ENCODE measurements at places on chromosomes 3 and 15. TPM values are rescaled to one million over a fixed set of nuclear protein-coding genes. Genes with fewer than 3 reads are reported as not detected.

GPR149 gene
- not detected for total RNA-seq

GRCh38 chr15:68051109-68051508 is 3.0 kb upstream of the PIAS1 start:
- no peaks in the 10 kb centered on the region for H3K36me3 ChIP-seq
- H3K4me3 ChIP-seq = no peak overlapping the region
- H3K27ac ChIP-seq = no peak overlapping the region

PAQR5 gene
- total RNA-seq = not detected

DNA sequence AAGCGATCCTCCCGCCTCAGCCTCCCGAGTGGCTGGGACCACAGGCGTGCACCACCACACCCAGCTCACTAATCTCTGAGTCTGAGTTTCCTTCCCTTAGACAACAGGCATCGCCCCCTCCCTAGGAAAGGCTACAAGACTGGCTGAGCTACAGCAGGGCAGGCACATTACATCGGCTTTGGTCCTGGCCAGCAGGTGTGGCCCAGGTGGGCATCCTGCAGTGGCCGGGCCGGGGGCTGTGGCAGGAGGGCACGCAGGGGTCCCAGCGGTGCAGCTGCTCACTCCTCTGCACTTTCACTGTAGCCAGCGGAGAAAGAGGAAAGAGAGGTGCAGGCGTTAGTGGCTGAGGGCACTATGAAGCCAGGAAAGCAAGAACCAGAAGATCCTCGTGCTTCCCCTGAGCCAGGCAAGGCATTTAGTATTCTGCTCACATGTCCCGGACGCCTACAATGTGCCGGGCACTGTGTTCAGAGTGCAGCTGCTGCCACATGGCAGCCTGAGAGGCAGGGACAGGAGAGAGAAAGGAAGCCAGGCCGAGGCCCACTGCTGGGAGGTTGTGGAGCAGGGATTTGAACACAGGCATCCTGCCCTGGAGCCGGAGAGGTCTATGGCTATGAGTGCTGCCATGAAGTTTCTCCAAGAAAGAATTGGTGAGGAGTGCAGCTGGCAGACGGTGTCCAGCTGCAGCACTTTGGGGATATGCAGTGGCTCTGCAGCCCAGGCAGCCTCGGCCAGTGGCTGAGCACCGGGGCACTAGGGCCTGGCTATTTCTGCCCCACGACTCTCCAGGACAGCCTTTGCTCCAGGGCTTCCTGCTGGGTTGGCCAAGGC is 22.3 kb downstream of the GRIP2 start:
- no peak overlapping the region for H3K27ac ChIP-seq
- H3K36me3 ChIP-seq = no peaks in the 10 kb centered on the region
- no peak overlapping the region for H3K4me3 ChIP-seq
- H3K27me3 ChIP-seq = no peaks in the 10 kb centered on the region
- H3K4me1 ChIP-seq = no peaks in the 10 kb centered on the region
- DNase-seq = peak; percentile 24

SACM1L gene
- 41.9 TPM for total RNA-seq

ATP13A5 gene
- total RNA-seq = not detected

DNA sequence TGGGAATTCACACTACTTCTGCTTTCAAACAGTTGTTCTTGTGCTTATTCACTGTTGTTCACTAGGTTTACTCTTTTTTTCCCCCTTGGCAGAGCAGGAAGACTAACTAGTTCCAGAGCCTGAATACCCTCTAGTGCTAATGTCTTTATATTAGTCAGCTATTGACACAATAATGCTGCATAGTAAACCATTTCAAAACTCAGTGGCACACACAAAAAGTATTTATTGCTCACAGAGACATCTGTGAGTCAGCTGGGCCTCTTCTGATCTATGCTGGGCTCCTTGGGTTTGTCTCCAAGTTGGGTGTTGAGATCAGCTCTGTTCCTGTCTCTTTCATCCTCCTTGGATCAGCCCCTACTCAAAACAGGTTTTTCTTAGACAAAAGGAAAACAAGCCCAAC is 51.1 kb downstream of the RSRC1 start:
- no peaks in the 10 kb centered on the region for H3K4me1 ChIP-seq
- H3K36me3 ChIP-seq = no peaks in the 10 kb centered on the region
- H3K27ac ChIP-seq = no peak overlapping the region
- DNase-seq = no peak
- H3K4me3 ChIP-seq = no peak overlapping the region
- H3K27me3 ChIP-seq = no peaks in the 10 kb centered on the region

- no peak overlapping the region for H3K4me3 ChIP-seq
- H3K27me3 ChIP-seq = no peaks in the 10 kb centered on the region
- DNase-seq = no peak
- H3K4me1 ChIP-seq = no peaks in the 10 kb centered on the region
- no peaks in the 10 kb centered on the region for H3K36me3 ChIP-seq
These were observed 65.4 kb downstream of the C3orf70 start for GRCh38 chr3:185087419-185087818.

PPP1R14D gene
- total RNA-seq = not detected

- H3K4me1 ChIP-seq = peaks cover 54% of the 10 kb centered on the region
- H3K4me3 ChIP-seq = no peak overlapping the region
- DNase-seq = no peak
These were observed 287.4 kb downstream of the UACA start for GRCh38 chr15:70475921-70476320.

DNA sequence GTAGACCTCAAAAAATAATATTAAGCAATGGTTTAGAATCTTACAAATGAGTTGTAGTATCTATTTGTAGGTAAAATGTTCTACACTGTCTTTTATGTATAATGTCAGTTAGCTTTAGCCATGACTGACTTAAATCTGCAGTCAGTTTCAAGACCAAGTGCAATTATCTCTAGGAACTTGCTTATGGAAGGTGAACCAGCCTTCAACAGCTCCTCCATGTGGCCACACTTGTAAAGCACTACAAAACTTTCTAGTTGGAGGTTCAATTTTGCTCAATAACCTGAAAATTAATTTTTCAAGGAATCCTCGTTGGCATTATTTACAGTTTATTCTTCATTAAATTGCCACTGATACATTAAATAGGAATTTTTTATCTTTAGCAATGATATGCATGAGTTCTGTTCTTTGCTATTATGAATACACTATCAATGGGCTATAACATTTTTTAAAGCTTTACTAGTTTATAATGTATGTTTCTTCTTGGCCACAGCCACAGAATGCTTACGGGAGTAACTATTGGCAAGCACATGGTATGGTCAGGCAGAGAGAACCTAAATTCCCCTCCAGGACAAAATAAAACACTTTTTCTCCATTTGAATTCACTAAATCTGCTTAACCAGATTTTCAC is 315.3 kb upstream of the UBE2E2 start:
- no peaks in the 10 kb centered on the region for H3K36me3 ChIP-seq
- H3K4me3 ChIP-seq = no peak overlapping the region
- DNase-seq = no peak
- H3K4me1 ChIP-seq = no peaks in the 10 kb centered on the region
- H3K27ac ChIP-seq = no peak overlapping the region
- no peaks in the 10 kb centered on the region for H3K27me3 ChIP-seq

- no peak overlapping the region for H3K27ac ChIP-seq
- no peaks in the 10 kb centered on the region for H3K36me3 ChIP-seq
- H3K4me1 ChIP-seq = no peaks in the 10 kb centered on the region
- no peaks in the 10 kb centered on the region for H3K27me3 ChIP-seq
- H3K4me3 ChIP-seq = no peak overlapping the region
These were observed 135.2 kb upstream of the GADL1 start for GRCh38 chr3:31029706-31030105.

DNA sequence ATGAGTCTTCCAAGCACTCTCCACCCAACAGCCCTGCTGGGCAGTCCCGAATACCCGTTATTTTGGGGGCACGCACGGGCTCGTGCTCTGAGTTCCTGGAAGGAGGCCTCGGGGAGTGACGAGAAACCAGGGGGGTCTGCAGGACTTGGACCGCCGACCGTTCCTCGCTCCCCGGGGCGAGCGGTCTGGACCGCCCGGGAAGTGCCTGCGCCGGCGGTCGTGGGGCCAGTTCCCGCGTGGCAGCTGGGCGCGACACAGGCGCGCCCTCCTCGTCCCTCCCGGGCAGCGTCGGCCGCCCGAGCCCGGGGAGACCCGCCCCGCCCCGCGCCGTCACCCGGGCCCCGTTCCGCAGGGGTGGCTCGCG is 387 bp downstream of the GNB4 start:
- H3K4me1 ChIP-seq = peaks cover 10% of the 10 kb centered on the region
- DNase-seq = no peak
- no peak overlapping the region for H3K27ac ChIP-seq
- H3K4me3 ChIP-seq = peak overlapping the region; percentile 44

FBXW12 gene
- total RNA-seq = not detected

SMAD6 gene
- 0.59 TPM for total RNA-seq

DZIP1L gene
- total RNA-seq = not detected

ARHGEF3 gene
- 46.6 TPM for total RNA-seq

NUP210 gene
- 83.5 TPM for total RNA-seq

DNA sequence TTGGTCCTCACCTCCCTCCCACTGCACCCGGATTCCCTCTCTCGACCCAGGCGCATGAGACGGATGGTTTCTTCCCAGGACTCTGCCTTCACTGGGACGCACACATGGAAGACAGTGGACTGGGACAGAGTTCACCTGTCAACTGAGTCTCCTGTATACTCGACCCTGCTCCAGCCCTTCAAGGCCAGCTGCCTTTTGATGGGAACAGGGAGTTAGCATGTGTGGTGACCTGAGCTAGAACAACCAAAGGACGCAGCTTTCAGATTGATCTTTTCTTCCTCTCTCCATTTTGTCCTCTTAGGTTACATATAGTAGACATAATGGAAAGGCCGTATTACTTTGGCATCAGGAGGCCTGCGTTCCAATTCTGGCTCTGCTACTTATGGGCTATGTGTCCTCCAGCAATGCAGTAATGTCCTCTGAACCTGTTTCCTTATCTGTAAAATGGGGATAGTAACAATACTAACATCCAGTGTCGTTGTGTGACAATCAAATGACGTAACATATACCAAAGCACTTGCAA is 94.1 kb downstream of the PEX5L start:
- H3K4me1 ChIP-seq = no peaks in the 10 kb centered on the region
- no peaks in the 10 kb centered on the region for H3K36me3 ChIP-seq
- DNase-seq = no peak
- H3K4me3 ChIP-seq = no peak overlapping the region

DNA sequence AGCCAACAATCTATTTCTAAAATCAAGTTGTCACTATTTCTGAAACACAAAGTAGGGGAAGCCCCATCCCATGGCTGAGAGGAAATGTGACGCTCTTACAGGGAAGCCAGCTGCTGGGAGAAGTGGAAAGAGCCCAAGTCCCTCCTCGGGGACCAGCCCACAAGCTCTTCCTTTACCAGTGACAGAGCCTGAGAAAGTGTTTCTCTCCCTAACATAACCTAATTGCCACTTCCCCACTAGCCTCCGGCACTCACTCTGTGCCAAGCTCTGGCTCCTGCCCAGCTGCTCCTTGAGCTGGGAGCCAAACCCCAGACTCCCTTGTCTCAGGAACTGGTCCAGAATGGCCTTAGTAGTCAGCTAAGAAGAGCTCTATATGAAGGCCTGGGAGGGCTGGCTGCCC is 42.9 kb downstream of the TNFAIP8L3 start:
- no peak for DNase-seq
- no peak overlapping the region for H3K4me3 ChIP-seq
- H3K4me1 ChIP-seq = no peaks in the 10 kb centered on the region
- H3K27me3 ChIP-seq = peaks cover 4% of the 10 kb centered on the region

DNA sequence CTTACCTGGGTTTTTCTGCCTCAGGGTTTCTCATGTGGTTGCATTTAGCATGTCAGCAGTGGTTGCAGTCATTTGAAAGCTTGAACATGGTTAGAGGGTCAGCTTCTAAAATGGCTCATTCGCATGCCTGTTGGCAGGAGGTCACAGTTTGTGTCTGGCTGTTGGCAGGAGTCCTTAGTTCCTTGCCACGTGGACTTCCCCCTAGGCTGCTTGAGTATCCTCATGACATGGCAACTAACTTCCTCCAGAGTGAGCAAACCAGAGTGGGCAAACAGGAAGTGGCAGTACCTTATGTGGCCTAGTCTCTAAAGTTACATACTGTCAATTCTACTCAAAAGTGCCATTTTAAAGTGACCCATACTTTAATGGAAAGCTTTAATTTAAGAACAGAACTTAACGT is 3.4 kb upstream of the UNC13C start:
- no peak for DNase-seq
- no peaks in the 10 kb centered on the region for H3K4me1 ChIP-seq
- H3K27ac ChIP-seq = no peak overlapping the region

- no peaks in the 10 kb centered on the region for H3K36me3 ChIP-seq
- DNase-seq = no peak
- H3K4me3 ChIP-seq = no peak overlapping the region
- H3K4me1 ChIP-seq = no peaks in the 10 kb centered on the region
- no peak overlapping the region for H3K27ac ChIP-seq
- H3K27me3 ChIP-seq = no peaks in the 10 kb centered on the region
These were observed 618.3 kb upstream of the AGTR1 start for GRCh38 chr3:148079370-148079769.

GRCh38 chr15:59703979-59704796 is 15.1 kb upstream of the BNIP2 start:
- H3K4me3 ChIP-seq = no peak overlapping the region
- no peaks in the 10 kb centered on the region for H3K4me1 ChIP-seq
- H3K36me3 ChIP-seq = no peaks in the 10 kb centered on the region
- no peaks in the 10 kb centered on the region for H3K27me3 ChIP-seq
- no peak for DNase-seq
- H3K27ac ChIP-seq = no peak overlapping the region

CASR gene
- 0.03 TPM for total RNA-seq

DNA sequence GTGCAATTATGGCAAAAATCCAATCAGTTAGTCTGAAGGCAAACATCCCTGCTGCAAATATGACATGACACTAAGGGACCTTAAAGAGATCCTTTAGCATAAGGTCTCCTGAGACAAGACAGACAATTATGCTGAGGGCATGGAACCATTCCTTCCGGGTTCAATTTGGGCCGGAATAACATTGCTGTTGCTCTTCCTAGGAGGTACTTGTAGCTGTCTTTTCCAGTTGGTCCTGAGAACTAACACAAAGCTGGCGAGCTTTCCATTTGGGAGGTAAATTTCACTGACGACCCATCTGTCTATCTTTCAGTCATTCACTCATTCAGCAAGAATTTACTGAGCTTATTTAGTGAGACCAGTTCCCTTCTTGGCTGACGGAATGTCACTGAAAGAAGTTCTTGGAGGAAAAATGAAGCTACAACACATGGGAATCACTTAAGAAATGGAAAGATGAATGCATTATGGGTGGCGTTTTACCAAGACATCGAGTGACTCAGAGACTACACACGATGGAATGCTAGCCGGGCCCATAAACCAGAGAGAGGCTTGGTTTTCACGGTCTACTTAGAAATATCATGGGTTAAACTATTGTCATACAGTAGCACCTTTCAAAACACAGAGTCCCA is 215.5 kb downstream of the PDZRN3 start:
- H3K27me3 ChIP-seq = no peaks in the 10 kb centered on the region
- no peaks in the 10 kb centered on the region for H3K4me1 ChIP-seq
- DNase-seq = no peak
- no peak overlapping the region for H3K4me3 ChIP-seq

DNA sequence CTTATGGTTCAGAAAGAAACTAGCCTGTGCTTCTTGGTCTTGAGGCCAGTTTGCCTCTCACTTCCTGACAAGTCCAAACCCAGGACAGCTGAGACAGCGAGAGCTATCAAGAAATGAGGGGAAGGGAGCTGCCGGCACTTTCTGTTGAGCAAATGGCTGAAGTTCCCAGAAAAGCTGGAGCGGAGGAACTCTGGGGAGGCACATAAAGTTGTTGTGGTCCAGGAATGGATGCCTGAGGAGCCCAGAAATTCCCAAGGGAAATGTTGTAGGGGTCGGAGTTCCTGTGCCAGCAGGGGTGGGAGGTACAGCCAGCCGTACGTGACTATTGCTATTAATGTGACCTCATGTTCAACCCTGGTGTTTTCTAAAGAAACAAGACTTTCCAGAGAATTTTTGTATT is 98.8 kb upstream of the TNFAIP8L3 start:
- DNase-seq = no peak
- H3K36me3 ChIP-seq = no peaks in the 10 kb centered on the region
- no peak overlapping the region for H3K4me3 ChIP-seq
- H3K4me1 ChIP-seq = peaks cover 5% of the 10 kb centered on the region
- peaks cover 7% of the 10 kb centered on the region for H3K27me3 ChIP-seq

ECE2 gene
- not detected for total RNA-seq

VIPR1 gene
- 67.6 TPM for total RNA-seq
